ENCODE measurements at places on chromosomes 1 and 21. TPM values are rescaled to one million over a fixed set of nuclear protein-coding genes. Genes with fewer than 3 reads are reported as not detected.

Gene RGSL1
- total RNA-seq: not detected

- H3K36me3 ChIP-seq: no peaks in the 10 kb centered on the region
- no peaks in the 10 kb centered on the region for H3K27me3 ChIP-seq
- H3K27ac ChIP-seq: no peak overlapping the region
- no peak overlapping the region for H3K4me3 ChIP-seq
Observed at GRCh38 chr21:26188422-26188821, 17.9 kb upstream of the APP start.

GRCh38 chr1:226034482-226034881 is 28.0 kb upstream of the H3-3A start:
- H3K36me3 ChIP-seq: no peaks in the 10 kb centered on the region
- DNase-seq: no peak
- H3K4me1 ChIP-seq: peaks cover 2% of the 10 kb centered on the region
- no peak overlapping the region for H3K27ac ChIP-seq

Gene CHI3L2
- total RNA-seq: 9.2 TPM

DNA sequence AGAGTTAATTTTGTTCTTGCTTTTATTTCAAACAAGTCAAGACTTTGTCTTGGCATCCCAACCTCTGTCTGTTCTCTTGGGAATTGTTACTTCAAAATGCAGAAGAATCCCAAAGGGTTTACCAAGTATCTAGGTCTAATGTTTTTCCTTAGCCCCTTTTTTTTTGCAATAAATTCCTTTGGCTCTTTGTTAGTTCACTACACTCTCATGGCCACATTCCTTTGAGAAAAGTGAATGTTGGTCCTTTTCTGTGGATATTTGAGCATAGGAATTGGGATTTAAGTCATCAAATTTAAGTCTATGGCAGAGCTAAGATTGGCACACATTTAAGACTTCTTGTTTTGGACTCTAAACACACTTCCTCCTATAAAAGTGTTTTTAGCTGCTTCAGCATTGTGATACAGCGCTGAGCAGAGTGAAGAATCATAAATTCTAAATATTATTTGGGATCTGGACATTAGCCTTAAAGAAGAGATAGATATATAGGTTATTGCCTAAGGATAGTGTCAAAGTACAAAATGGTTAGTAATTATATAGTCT is 1.9 kb downstream of the BTF3L4 start:
- H3K27ac ChIP-seq: peak overlapping the region; percentile 2
- peaks cover 26% of the 10 kb centered on the region for H3K36me3 ChIP-seq
- H3K4me3 ChIP-seq: peak overlapping the region; percentile 96
- H3K4me1 ChIP-seq: peaks cover 39% of the 10 kb centered on the region
- DNase-seq: no peak
- no peaks in the 10 kb centered on the region for H3K27me3 ChIP-seq

Gene XCL1
- total RNA-seq: 83.3 TPM

Gene SUMO3
- 92.5 TPM for total RNA-seq

GRCh38 chr1:192877283-192877886 is 68.5 kb downstream of the RGS2 start:
- no peaks in the 10 kb centered on the region for H3K4me1 ChIP-seq
- H3K4me3 ChIP-seq: no peak overlapping the region
- no peak for DNase-seq
- peaks cover 5% of the 10 kb centered on the region for H3K27me3 ChIP-seq
- H3K36me3 ChIP-seq: peaks cover 1% of the 10 kb centered on the region

Gene IGFN1
- not detected for total RNA-seq

DNA sequence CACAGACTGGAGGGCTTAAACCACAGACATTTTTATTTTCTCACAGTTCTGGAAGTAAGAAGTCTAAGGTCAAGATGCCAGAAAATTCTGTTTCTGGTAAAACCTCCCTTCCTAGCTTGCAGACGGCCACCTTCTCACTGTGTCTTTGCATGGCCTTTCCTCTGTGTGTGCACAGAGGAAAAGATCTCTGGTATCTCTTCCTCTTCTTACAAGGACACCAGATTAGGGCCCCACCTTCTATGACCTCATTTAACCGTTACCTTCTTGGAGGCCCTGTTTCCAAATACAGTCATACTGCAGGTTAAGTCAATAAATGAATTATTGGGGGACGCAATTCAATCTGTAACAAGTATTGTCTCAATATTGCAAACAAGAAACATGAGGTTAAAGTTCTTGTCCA is 63.0 kb upstream of the PRDX6 start:
- H3K4me1 ChIP-seq: peaks cover 64% of the 10 kb centered on the region
- no peak overlapping the region for H3K4me3 ChIP-seq
- no peak overlapping the region for H3K27ac ChIP-seq
- H3K27me3 ChIP-seq: no peaks in the 10 kb centered on the region

- H3K27ac ChIP-seq: no peak overlapping the region
- peaks cover 54% of the 10 kb centered on the region for H3K4me1 ChIP-seq
- no peaks in the 10 kb centered on the region for H3K27me3 ChIP-seq
- H3K36me3 ChIP-seq: no peaks in the 10 kb centered on the region
- no peak for DNase-seq
- no peak overlapping the region for H3K4me3 ChIP-seq
Observed at GRCh38 chr21:45888386-45889009, 93.1 kb upstream of the COL6A1 start.

Gene S100A16
- not detected for total RNA-seq

All from activated naive CD8-positive, alpha-beta T cell treated with anti-CD3 and anti-CD28 coated beads for 36 hours (primary cell).